ENCODE measurements at places on chromosomes 1 and 21. TPM values are rescaled to one million over a fixed set of nuclear protein-coding genes. Genes with fewer than 3 reads are reported as not detected.

Gene CDKN2C
- 11.7 TPM for total RNA-seq

Gene ARPC5
- total RNA-seq, result 176 TPM

Gene SLC1A7
- total RNA-seq, result not detected

Gene CYP4Z1
- total RNA-seq, result not detected

Gene TMEM269
- total RNA-seq, result 0.15 TPM

Gene RHEX
- total RNA-seq, result not detected

Gene RNPEP
- total RNA-seq, result 87.8 TPM

Gene FAM3B
- total RNA-seq, result not detected

Gene SOX13
- 16.4 TPM for total RNA-seq

Gene NRAS
- 26.2 TPM for total RNA-seq

Gene INSRR
- total RNA-seq, result not detected

Gene TIPRL
- total RNA-seq, result 34.2 TPM

Gene GABRD
- total RNA-seq, result 0.78 TPM

Gene PRAMEF14
- not detected for total RNA-seq

Gene SFN
- 710 TPM for total RNA-seq

Gene RCSD1
- 0.07 TPM for total RNA-seq

Gene CTH
- total RNA-seq, result 1.8 TPM

Gene SH2D1B
- 0.13 TPM for total RNA-seq
